Endothelial cell (in vitro differentiated cells): ENCODE measurements at places on chromosomes 7 and 10.

DNA sequence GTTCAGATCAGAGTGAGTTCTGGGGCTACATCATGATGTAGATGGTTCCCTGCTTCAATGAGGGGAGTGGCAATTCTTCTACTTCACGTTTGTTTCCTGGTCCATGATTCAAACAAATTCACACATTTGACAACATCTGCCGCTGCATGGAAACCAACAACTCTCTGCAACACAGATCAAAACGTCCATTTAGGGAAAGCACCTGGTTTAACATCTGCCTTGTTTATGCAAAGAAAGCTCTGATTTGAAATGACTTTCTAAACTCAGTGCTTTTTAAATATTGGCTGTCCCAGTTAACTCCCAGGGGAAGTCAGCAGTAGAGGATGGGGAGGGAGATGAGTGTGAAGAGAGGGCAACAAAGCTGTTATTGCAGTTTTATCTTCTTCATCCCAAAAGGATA is 93.8 kb downstream of the GAD2 start:
- no peak for DNase-seq

DNA sequence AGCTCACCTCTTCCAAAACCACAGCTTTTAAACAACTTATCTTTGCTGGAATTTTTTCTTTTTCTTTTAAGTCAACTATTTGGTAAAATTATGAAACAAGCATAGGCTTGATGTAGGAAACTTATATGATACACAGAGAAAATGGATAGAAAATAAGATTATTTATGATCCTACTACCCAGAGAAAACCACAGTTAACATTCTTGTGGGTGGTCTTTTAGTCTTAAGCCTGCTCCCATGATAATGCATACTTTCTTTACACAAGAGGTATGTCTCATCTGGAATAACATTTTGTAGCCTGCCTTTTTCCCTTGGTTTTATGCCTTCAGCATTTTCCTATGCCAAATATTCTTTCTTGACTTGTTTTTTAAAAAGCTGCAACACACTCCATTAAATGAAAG is 21.4 kb downstream of the PLPP4 start:
- no peak for DNase-seq

GRCh38 chr10:48792121-48792520 is 107.4 kb downstream of the WDFY4 start:
- DNase-seq = no peak

GRCh38 chr7:28389504-28390395 is 22.6 kb upstream of the CREB5 start:
- no peak for DNase-seq

DNA sequence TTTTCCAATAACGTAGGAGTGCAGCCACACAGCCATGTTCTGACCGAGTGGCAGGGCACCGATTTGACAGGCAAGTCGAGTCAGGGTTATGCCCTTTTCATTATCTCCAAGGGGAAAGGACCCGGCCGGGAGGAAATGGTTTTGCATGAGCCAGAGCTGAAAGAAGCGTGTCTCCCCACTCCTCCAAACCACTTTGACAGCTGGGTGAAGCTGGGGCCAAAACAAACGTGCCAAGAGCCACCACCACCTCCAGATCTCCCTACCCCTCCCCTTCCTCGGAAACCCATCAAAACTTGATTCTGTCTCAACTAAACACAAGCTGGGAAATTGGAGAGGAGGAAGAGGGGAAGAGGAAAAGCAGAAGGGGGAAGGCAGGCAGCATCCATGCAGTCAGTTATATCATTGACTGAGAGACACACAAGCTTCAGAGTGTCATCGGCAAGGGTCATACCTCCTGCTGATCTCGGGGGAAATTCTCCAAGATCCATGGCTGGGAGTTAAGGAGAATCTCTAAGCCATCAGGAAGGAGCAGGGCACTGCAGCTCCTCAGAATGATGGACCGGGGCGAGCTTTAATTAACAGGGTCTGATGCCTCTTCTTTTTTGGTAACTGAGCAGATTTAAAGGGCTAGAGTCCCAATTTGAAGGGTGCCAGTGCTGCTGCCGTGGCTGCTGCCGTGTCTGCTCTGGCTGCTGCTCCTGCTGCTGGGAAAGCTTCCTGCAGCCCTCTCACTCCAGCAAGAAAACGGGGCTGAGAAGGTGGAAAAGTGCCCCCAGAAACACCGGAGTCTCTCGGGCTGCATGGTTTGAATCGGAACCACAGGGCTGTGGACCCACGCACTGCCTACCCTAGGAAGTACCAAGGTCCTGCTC is 34.7 kb upstream of the CALN1 start:
- DNase-seq = no peak

DNA sequence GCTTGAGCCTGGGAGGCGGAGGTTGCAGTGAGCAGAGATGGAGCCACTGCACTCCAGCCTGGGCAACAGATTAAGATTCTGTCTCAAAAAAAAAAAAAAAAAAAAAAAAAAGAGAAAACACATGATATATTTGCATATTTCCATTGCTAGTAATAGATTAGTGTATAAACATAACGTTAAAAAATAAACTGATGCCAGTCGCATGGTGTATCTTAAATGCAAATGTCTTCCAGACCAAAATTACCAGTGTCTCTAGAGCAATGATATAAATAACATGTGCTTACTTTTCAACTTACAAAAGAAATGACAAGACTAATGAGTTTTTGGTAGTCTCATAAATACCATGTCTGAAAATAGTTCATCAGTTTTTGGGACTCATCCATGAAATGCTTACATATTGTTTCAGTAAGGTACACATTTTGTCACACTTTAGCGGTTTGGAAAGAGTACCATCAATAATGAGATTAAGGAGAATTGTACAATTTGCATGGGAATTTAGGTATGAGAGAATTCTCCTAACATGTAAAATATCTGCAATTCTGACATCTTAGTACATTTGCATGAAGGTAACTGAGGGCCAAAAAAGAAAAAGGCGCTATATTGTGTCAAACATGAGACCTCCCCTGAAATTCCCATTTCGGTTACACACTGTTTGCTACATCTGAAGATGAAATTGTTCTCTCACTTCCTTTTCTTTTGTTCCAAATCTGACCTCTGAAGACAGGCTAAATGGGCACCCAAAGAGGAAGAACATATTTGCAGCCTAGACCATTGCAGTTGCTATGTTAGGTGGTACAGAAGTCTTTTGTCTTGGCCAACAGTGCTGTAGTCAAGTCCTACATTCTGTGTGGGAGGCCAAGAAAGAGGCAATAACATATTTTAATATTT is 51.5 kb upstream of the PIP4K2A start:
- DNase-seq = no peak

DNA sequence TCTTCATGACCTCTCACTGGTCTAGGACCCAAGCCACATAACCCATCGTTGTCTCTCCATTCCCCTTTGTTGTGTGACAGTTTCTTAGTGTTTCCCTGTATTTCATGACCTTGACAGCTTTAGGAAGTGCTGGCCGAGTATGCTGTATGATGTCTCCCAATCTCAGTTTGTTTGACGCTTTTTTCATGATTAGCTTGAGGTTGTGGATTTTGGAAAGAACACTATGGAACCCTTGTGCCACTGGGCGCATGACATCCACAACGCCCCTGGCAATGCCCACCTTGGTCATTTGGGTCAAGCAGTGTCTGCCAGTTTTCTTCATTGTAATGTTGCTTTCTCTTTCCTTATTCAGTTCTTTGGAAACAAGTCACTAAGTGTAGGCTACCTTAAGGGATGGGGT is 52.3 kb downstream of the RBM33 start:
- no peak for DNase-seq

- DNase-seq = peak; percentile 39
Measured at GRCh38 chr7:127619681-127620405, 1.9 kb upstream of the PAX4 start.

GRCh38 chr10:34403512-34403911 is 411.6 kb downstream of the PARD3 start:
- DNase-seq = no peak
